ENCODE measurements at places on chromosomes 4 and X.

DNA sequence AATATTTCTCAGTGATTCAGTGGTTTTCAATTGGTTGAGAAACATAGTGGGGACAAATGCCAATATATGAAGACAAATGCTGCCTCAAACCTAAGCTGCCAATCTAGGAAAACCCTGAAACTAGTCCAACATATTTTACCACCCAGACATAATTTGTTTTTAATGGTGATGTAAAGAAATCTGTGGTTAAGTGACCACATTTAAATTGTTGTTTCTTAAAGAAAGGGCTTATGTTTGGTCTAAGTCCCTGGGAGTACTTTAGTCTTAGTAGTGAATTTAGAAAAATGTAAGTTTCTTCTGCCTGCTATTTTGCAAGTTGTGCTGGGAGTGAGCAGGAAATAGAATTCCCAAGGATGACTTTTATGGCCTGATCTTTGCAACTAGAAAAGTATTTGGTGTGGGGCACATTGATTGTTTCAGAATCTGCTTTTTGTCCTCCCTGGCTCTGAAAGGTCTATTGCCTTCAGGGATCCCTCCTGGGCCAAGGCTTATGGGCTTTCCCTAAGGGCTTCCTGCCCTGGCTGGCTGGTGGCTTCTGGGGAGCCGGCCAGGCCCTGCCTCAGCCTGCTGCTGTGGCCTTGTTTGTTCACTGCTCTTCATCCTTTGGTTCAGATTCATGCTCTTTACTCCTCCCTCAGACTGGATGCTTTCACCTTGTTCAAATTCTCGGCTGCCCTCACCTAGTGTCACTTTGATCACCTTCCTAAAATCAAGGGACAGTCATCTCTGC, 169.8 kb upstream of the JADE1 start:
- DNase-seq: no peak

DNA sequence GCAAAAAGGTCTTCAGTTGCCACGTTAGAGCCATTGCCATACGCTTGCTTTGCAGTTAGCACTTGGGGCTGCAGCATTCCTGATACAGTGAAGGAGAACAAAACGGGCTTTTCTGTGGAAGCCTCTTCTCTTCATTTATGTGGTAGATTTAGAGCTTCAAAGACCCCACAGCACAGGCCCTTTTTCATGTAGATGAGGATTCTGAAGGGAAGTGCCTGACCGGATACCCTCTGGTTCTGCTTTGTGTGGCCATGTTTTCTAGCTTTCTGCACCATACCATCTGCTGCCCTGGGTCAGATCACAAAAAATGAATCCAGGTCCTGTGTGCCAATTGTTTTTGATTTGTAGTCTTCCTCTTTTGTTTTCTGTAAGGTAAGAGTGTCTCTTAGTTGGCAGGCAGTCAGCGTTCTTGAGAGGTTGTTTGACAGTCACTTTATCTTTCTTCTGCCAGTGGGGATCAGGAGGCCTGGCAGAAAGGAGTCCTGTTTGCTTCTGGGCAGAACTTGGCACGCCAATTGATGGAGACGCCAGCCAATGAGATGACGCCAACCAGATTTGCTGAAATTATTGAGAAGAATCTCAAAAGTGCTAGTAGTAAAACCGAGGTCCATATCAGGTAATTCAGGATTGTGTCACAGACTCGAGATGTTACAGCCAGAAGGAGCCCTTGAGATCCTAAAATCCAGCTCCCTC, 7.7 kb downstream of the LAP3 start:
- DNase-seq: no peak

GRCh38 chrX:21781525-21781924, 23.6 kb upstream of the SMPX start:
- DNase-seq: no peak

- DNase-seq: no peak
These were observed 301.7 kb upstream of the DIPK2B start for GRCh38 chrX:45502396-45502795.

DNA sequence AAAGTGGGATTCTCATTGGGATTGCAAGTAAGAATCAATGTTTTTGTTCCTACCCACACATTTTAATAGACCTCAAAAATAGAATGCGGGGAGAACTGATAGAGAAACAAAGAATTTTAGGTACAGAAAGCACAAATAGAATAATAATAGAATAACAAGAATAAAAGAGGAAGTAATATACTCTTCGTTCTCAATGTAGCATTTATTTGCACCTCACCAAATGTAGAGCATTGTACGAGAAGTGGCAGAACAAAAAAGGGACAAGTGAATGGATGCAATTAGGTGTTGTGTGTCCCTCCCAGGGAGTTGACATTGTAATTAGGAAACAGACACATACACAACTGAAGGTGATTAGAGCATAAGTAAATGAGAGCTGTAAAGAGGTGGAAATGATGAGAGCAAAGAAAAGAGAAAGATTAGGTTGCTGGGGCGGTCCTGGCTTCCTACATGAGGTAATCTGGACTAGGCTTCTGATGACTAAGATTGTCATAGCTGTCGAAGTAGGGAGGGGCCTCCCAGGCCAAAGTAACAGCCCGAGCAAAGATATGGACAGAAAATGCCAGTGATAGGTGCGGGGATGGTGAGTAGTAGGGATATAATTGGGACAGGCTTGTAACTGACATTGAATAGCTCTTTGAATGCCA, 10.4 kb downstream of the RAB9A start:
- DNase-seq: peak; percentile 46

GRCh38 chr4:137310166-137310565, 222.1 kb downstream of the PCDH18 start:
- DNase-seq: no peak

DNA sequence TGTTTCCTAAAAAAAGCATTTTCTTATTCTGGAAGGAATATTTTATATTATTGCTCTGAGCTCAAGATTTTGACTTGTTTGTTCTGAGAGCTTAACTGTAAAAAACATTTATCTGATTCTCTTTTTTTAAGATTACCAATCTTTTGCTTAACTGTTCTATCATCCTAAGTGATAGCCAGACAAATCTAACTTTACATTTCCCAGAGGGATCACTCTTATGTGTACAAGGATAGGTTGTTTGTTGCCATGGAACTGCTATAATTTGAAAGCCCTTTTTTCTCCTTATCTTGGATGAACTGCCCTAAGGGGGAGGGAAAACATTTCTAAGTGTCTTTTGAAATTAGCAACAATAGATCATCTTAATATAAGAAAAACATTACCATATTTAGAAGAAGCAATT, 494.7 kb downstream of the TRAM1L1 start:
- no peak for DNase-seq

GRCh38 chr4:8402640-8403039, 37.9 kb downstream of the ACOX3 start:
- no peak for DNase-seq

GRCh38 chr4:165208221-165208652, 876 bp downstream of the KLHL2 start:
- no peak for DNase-seq

DNA sequence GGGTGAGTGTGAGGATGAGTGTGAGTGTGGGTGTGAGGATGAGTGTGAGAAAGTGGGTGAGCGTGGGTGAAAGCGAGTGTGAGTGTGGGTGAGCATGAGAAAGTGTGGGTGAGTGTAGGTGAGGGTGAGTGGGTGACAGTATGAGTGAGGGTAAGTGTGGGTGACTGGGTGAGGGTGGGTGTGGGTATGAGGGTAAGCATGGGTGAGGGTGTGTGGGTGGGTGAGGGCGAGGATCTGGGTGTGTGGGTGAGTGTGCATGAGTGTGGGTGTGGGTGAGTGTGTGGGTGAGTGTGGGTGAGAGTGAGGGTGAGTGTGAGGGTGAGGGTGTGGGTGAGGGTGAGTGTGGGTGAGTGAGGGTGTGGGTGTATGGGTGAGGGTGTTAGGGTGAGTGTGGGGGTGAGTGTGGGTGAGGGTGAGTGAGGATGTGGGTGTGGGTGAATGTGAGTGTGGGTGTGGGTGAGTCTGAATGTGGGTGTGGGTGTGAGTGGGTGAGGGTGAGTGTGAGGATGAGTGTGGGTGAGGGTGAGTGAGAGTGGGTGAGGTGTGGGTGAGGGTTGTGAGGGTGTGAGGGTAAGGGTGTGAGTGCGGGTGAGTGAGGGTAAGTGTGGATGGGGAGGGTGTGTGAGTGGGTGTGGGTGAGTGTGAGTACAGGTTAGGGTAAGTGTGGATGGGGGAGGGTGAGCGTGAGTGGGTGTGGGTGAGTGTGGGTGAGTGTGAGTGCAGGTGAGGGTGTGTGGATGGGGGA, 48.9 kb downstream of the ING2 start:
- DNase-seq: no peak

- DNase-seq: peak; percentile 11
These were observed 1.8 kb downstream of the CPEB2 start for GRCh38 chr4:15003891-15004738.

GRCh38 chr4:169774466-169775445, 17.0 kb upstream of the HPF1 start:
- DNase-seq: no peak

GRCh38 chr4:146945556-146946374, at the start of gene TTC29:
TSS of gene TTC29 (minus strand) at chr4:146945864. CDS start at chr4:146939895, 5,969 bp downstream.
- DNase-seq: peak; percentile 93

DNA sequence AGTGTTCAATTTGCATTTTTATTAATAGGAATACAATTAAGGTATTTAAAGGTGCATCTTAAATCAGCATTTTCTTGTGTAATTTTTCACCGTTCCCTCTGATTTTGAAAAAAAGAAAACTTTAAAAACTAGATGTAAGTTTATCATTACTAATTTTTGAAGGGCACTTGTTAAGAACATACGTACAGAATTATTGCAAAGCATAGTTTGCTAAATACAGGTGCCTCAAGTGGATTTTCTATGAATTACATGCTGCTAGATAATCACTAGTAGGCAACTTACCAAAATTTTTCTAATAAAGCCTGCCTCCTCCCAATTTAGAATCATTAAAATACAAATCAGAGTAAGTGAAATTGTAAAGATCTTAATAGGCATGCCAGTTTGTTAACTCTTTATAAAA, 8.5 kb downstream of the CNKSR2 start:
- DNase-seq: no peak

- no peak for DNase-seq
These were observed 38.7 kb upstream of the JADE1 start for GRCh38 chr4:128770807-128771206.

DNA sequence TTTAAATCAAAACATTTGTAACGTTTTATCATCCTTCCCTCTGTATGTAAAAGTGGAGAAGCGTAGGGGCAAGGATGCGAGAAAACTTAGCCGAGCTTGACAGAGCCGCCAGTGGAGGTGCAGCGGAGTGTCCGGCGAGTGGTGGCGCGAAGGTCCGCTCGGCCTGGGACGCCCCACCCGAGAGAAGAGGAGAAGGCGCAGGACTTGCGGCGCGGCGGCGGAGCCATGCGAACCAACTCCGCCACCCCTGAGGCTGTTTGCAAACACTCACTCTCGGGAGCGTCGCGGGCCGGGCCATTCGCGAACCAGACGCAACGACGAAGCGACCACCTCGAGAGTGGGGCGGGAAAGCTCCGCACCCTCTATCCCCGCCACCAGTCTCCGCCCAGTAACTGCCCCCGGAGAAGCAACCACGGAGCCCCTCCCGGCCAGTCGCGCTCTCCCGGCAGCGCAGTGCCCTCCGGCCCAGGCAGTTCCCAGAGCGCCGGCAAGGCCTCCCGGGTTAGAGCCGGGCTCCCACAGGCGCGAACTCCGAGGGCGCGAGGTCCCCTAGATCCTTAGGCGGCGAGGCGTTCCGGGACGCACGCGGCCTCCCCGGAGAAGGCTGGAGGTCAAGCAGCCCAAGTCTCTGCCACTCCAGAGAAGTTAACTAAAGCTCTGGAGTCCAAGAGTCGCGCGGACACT, 2.3 kb upstream of the MAB21L2 start:
- no peak for DNase-seq

GRCh38 chr4:42654631-42655268, 2.2 kb downstream of the ATP8A1 start:
- peak; percentile 70 for DNase-seq

- peak; percentile 96 for DNase-seq
These were observed 108.3 kb downstream of the CDS1 start for GRCh38 chr4:84691170-84691691.

- DNase-seq: no peak
These were observed 301.2 kb downstream of the BMPR1B start for GRCh38 chr4:95058991-95059390.

GRCh38 chr4:167578906-167579305, 344.6 kb upstream of the SPOCK3 start:
- no peak for DNase-seq

GRCh38 chr4:185387957-185388356, 7.8 kb downstream of the LRP2BP start:
- DNase-seq: no peak

- no peak for DNase-seq
These were observed 52.1 kb upstream of the CAPN6 start for GRCh38 chrX:111322231-111322855.

GRCh38 chrX:455199-455598, 68.5 kb upstream of the PPP2R3B start:
- no peak for DNase-seq

DNA sequence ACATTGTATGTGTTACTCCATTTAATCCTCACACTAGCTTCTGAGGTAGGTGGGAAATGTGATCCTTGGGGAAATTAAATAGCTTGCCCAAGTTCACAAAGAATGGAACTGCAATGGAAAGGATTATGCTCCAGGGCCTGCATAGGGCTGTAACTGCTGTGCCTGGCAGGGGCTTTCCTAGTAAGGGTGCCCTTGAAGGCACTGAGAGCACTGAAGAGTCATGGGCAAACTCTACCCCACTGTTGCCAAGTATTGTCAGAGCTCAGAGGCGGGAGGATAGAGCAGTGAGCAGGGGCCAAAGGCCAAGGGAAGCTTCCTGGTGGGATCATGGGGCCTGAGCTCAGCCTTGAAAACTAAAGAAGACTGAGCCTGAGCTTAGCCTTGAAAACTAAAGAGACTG, 133.0 kb upstream of the NALF2 start:
- no peak for DNase-seq

DNA sequence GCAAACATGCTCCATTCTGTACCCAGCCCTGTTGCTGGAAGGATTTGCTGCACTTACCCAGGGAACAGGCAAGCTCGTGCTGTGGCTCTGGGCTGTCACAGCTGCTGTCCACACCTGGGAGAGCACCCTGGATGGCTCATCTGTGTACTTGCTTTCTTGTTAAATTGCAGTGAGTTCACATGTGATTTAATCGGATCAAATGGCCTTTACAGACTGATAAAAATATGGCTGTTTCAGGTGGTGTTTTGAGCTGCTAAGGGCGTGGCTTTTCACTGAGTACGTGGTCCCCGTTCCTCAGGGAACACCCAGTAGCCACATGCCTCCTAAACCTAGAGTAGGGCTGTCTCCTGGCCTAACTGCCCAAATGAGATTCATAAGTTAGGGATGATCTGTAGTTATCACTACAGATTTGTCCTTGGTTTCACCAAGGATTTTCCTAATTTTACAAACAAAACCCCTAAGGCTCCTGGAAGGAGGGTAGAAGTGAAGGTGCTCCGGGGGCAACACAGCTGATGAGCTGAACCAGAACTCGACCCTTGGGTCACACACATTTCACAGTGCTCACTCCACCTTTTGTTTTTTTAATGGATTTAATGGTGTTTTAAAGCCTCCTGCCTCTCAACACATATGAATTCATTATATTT, 13.7 kb downstream of the KLKB1 start:
- no peak for DNase-seq

- DNase-seq: no peak
These were observed 12.7 kb downstream of the KLHL34 start for GRCh38 chrX:21645431-21645830.
